ENCODE measurements at places on chromosomes 6 and 20.

DNA sequence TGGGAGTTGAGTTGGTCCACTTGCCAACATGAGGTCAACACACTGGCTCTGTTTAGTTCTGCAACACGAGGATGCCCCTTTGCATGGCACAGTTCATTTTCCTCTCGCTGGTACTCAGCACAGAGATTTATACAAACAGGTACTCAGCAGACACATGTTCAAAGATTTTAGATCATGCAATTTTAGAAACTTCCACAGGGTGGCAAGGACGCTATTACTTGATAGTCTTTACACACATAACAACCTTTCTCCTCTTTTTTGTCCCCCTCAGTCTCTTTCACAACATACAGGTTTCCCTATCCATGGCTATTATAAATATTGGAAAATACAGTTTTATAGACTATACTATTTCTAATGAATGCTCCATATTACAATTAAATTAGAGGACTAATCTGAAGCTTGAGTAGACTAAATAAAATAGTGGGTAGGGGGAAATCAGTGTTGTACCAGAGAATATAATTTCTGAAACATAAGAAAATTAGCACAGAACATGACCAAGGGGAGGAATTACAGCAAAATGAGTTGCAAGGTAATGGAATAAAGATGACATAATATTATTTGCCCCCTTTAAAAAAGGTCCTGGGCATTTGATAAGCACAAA, 331.8 kb upstream of the BTBD3 start:
- no peak for DNase-seq

GRCh38 chr6:69832558-69832957, 33.8 kb upstream of the COL19A1 start:
- no peak for DNase-seq

DNA sequence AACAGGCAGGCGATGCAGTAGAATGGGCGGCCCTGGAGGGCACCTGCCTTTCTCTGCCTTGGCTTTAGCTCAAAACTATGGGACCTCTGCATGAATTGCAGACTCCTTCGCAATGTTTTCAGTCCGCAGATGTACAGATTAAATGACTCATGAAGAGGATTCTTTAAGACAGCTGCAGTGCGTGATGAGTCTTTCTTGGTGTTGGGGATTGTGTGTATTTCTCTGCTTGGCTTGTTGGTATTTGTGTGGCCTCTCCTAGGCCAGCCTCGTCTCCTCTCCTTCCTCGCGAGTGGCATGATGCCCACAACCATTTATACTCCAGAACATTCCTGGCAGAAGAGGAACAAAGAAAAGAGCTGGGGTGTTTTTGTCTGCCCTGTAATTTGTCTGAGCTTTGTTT, 110.6 kb downstream of the SYNDIG1 start:
- no peak for DNase-seq

GRCh38 chr6:139064981-139065665, 36.6 kb downstream of the ABRACL start:
- DNase-seq = no peak

Measured in stimulated activated CD4-positive, alpha-beta T cell treated with anti-CD3 and anti-CD28 coated beads, Interleukin-4, amount 100 ng/mL, for 4 hours (primary cell).